ENCODE measurements at places on chromosomes 4 and X.

- no peak for DNase-seq
Observed at GRCh38 chr4:100838286-100838685, 320.5 kb upstream of the EMCN start.

DNA sequence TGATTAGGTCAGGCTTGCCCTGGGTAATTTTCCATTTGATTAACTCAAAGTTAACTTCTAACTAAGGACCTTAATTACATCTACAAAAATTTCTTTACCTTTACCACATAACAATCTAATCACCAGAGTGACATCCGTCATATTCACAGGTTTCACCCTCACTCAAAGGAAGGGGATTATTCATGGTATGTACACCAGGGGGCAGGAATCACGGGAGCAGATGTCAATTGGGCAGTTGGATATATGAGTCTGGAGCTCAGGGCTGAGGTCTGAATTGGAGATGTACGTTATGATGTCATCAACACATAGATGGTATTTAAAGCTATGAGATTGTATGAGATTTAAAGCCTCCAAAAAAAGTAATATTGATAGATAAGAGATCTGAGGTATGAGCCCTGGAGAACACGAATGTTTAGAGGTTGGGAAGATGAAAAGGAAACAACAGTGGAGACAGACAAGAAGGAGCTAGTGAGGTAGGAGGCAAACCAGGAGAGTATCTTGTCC, 52.9 kb downstream of the PGRMC1 start:
- no peak for DNase-seq

GRCh38 chr4:151021637-151022334, 6.7 kb upstream of the LRBA start:
- no peak for DNase-seq

DNA sequence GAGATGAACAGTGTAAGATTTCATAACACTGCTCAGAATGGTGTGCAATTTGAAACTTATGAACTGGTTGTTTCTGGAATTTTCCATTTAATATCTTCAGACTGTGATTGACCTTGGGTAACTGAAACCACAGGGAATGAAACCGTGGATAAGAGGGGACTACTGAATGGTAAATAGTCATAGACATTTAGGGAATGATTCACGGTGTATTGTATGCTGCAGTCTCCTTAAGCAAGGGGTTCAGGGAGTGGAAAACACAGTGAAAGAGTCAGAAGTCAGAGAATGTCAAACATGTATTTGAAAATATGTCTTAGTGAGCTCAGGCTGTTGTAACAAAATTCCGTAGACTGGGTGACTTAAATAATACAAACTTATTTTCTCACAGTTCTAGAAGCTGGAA, 398.2 kb upstream of the DIPK2B start:
- DNase-seq: no peak

DNA sequence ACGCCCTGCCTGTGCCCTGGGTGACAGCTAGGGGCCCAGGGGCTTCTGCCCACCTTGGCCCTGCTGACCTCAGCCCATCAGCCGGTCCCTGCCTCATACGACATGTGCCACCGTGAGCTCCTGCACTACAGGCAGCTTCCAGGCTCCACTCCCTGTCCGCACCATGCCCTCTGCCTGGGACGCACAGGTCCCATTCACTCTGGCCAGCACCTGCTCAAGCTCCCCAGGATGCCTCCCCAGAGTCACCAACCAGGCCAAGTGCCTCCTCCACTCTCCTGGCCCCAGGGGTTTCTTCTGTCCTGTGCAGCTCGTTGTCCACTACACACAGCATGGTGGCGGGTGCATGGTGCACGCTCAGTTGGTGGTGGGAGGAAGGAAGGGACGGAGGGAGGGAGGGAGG, 20.2 kb upstream of the MRFAP1 start:
- DNase-seq: no peak

DNA sequence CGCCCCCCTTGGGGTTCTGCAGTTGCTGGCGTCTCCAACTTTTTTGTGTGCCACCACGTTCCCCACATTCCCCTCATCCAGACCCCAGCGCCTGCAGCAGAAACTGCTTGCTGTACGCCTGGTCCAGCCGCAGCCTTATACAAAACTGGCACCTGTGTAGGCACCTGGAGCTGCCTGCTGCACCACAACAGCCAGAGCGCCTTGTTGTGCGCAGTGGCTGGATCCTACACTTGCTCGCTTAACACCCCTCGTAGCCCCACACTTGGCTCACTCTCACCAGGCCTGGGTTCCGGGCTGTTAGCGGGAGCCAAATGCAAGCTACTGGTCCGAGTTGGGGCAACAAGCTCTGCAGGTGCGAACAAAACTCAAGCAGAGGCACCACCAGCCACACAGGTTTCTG, 136.8 kb downstream of the TECRL start:
- DNase-seq: no peak

DNA sequence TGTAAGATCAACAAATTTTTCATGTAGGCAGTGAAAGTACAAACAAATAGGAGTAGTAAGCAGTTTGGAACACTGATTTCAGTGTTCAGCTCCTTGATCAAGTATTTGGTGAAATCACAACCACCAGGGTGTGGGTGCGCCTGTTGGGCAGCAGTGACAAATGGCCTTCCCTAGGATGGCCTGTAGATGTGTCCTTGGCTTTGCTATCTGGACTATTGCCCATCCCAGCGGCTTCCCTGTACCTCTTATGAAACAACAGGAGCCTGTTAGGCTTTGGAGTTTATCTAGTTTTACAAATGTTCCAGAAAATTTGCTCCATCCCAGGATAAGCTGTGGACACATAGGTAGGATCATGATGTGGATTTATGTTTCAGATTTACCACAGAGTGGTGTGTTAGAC, 216.8 kb upstream of the FAT1 start:
- DNase-seq: no peak

- no peak for DNase-seq
Observed at GRCh38 chr4:23932186-23932585, 42.3 kb upstream of the PPARGC1A start.

DNA sequence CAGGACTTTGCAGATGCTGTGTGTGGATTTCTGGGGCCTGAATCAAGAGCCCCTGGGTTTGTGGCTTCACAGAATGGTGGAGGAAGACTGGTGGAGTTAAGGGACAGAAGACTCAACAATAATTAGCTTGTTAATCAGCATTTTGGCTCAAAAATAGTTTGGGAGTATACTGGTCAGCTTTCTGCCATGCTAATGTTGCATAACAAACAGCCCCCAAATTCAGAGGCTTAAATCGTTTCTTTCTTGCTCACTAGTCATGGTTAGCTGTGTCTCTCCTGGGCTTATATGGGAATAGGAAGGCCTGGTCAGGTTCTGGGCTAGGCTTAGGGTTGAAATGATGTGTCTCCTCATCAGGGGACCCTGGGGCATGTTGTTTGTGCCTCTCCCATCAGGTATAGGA, 24.4 kb downstream of the TBL1X start:
- DNase-seq: no peak

DNA sequence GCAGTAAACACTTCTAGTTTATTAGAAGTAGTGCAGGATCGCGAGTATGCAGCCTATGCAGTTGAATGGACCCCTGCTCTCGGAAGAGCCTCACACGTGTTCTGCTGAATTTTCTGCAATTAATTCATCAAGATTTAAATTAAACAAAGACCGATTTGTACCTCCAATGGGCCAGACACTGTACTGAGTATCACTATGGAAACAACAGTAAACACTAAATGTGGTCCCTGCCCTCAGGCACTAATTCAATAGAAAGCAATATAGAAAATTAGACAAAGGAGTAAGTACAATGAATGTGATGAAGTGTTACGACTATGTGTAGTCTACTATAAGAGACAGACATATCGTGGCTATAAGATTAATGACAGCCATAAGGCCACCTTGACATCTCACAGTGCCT, 740.3 kb upstream of the FRG1 start:
- no peak for DNase-seq

DNA sequence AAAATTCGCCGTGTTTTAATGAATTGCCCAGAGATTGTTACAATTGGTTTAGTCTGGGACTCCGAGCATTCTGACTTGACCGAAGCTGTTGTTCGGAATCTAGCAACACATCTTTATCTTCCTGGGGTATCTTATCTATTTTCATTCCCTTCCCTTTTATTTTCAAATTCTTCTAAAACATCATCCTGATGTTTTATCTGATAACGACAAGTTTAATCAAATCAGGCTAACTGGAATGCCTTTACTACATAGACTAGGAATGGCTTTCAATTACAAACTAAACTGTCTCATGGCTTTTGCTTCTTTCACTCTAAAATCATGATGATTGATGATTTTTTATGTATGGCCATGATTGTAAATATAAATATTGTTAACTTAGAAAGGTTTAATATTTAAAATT, 48.0 kb downstream of the USP53 start:
- DNase-seq: no peak

DNA sequence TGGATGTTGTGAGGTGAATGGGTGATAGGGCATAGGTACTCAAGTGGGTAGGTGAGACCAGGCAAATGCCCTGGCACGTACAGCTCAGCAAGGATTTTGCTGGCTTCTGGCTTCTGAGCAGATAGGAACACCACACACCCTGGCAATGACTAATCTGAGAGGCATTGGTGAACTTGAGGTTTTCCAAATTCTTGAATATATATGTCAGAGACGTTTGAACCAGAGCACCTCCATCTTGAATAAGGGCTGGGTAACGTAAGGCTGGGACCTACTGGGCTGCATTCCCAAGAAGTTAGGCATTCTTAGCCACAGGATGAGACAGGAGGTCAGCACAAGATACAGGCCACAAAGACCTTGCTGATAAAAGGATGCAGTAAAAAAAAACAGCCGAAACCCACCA, 204.5 kb downstream of the NLGN4X start:
- DNase-seq: no peak

DNA sequence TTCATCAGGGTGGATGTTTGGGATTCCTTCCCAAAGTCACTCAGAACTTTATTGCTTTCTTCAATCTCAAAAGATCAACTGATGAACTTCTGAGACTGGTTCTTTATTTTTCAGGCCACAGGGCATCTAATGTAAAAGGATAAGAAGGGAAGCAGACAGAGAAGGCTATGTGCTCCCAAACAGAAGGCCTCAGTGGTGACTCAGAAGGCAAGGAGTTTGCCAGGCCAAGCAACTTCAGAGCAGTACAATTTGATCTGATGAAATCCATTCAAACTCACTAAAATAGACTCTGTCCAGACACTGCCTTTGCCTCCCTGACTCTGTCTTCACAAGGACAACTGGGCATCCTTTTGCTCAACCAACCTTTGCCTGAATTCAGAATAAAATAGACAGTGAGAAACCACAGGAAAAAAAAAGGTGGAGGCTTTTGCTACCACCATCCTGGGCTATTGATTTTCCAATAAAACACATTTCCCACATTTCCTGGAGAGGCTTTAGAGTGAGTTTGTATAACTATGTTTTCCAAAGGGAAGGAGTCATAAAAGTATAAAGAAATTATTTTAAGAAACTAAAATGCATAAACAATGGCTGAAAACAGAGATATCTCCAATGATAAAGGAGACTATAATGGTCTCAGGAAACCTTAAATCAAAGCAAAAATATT, 55.2 kb downstream of the ARHGEF6 start:
- DNase-seq: no peak

DNA sequence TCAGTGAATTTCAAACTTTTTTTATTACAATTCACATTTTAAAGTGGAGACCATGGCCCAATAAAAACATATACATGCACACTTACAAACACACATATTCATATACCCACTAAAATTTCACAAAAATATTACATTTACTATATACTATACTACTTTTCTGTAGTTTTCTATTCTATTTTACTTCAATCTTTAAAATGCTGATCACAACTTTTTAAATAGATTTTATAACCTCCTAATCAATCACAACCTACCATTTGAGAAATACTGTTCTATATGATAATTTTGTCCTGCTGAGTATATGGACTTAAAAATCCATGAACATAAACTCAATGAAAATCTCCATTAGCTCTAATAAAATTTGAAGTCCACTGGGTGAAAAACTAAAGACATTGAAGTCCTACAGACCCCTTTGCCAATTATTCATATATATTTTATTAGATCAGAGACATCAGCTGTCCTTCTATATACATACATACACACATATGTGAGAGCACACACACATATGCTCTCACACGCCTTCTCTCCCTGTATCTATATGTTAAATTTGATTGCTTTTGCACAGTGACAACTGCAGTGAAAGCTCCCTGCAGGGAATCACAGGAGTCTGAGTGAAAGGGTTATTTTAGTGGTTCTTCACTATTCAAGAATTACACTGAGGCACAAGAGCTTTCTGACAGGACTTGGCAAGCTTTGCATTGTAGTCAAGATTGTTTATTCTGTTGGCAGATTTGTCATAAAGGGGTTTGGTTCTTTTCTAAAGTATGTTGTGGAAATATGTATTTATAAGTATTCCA, 46.7 kb upstream of the PRDM8 start:
- no peak for DNase-seq

DNA sequence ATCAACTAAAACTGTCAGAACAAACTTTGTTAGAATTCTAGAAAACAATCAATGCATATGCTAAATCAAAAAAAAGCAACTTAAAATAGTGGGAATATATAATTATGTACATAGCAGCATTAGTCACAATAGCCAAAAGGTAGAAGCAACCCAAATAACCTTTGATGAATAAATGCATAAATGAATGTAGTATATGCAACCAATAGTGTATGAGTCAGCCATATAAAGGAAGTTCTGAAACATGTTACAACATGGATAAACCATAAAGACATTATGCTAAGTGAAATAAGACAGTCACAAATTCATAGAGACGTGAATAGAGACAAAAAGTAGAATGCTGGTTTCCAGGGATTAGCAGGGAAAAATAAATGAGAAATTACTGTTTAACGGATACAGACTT, 762.8 kb upstream of the INTU start:
- DNase-seq: no peak

DNA sequence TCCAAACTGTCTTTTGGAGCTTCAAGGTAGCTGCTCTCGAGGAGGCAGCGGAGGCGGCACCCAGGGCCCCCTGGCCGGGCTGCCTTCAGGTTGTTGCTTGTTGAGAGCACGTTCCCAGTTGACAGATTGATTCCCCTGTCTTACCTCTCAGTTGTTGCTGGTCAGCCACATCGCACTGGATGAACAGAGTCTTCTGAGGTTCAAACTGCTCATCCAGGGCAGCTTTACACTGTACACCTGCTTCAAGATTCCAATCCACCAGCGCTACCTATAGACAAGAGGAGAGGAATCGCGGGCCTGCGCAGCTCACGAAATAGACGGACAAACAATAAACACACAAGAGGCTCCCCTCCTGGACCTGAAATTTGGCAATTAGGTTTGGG, 497 bp downstream of the HPGD start:
- peak; percentile 71 for DNase-seq

DNA sequence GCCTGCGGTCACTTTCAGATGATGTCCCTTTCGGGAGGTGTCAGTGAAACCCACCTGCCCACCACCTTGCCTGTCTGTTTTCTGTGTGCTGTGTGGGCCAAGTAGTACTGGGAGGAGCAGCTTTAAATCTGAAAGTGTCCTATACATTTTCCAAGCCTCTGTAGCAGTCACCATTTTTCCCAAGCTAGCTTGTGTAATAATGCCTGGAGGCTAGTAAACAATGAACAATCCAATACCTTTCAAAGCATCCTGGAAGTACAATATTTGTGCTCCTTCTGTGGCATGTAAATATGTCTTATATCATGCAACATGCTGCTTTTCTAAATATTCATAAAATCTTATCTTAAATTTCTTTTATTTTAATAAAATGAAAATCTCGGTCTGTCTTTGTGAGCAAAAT, 111.6 kb upstream of the C1GALT1C1 start:
- DNase-seq: no peak
